GM12865 (cell line): ENCODE measurements at places on chromosomes 5 and 9.
A peak's percentile ranks its signal among the peaks of the same experiment; 100 is the strongest.

DNA sequence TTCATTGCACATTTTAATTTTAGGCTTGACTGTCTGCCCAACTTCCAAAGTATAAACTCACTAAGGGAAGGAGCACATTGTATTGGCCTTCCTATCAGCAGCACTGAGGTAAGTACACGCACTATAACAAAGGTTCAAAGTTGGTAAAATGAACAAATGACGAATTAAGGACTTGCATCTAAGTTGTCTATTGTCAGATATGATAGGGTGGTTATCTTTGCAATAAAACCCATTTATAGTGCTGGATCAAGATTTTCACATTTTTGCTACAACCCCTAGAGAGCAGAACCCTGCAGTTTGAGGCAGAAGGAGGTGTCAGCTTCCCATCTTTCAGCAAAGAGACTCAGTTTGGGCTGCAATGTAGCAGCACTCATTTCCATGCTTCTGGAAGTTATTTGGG is 5.1 kb downstream of the HOMER1 start:
- DNase-seq = no peak

DNA sequence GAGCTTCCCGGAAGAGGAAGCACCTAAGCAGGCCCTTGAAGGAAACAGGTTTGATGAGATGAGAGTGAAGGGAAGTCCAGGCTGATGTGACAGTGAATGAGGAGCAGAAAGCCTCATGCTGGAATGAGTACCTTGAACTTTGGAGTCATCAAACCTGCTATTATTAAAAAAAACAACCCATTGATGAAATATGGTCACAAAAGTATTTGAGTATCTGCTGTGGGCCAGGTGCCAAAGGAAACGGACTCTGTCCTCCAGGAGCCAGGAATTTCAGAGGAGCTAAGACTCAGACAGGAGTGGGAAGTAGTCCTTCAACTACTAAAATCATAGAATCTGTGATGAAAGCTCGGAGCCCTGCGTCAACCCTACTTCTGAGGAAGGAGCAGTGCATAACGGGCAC is 11.9 kb downstream of the HAND1 start:
- DNase-seq = no peak

- no peak for DNase-seq
Measured at GRCh38 chr9:131407717-131408195, 13.9 kb downstream of the PRRC2B start.

GRCh38 chr9:87733273-87734052 is 7.5 kb downstream of the CTSL start:
- DNase-seq = no peak

DNA sequence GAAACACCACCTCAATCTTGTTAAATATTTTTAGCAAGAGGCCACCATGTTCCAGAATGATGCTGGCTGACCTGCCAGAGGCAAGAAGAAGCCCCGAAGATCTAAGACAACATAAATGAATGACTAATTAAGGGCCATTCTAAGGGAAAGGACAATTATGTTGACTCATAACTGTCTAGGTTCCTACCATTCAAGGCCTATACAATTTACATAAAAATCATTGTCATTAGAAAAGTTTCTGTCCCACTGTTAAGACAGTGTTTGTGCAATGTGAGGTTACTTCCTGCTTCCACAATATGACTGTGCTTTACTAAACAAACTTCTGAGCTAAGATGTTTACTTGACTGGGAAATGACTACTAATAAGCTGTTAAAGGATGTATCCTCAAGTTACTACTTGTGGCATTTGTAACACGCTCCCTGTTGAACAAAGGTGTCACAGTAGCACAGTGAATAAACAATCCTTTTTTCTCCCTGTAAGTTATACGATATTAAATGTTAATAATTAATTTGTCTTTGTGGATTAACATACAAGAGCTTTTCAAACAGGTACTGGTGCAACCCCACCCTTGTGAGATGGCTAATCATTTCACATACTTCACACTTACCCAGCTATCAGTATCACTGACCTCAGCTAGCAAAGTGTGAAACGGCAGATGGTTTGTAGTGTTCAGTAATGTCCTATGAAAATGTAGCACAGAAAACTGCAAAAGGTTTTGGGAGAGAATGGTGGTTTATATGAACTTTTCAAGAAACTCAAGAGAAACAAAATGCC is 195.8 kb downstream of the EFNA5 start:
- DNase-seq = peak; percentile 55

- no peak for DNase-seq
Measured at GRCh38 chr9:6441269-6441668, 28.3 kb downstream of the UHRF2 start.

GRCh38 chr9:69919461-69920061 is 98.9 kb downstream of the CFAP95 start:
- peak; percentile 55 for DNase-seq

- DNase-seq = no peak
Measured at GRCh38 chr5:17182494-17182893, 34.9 kb upstream of the BASP1 start.

DNA sequence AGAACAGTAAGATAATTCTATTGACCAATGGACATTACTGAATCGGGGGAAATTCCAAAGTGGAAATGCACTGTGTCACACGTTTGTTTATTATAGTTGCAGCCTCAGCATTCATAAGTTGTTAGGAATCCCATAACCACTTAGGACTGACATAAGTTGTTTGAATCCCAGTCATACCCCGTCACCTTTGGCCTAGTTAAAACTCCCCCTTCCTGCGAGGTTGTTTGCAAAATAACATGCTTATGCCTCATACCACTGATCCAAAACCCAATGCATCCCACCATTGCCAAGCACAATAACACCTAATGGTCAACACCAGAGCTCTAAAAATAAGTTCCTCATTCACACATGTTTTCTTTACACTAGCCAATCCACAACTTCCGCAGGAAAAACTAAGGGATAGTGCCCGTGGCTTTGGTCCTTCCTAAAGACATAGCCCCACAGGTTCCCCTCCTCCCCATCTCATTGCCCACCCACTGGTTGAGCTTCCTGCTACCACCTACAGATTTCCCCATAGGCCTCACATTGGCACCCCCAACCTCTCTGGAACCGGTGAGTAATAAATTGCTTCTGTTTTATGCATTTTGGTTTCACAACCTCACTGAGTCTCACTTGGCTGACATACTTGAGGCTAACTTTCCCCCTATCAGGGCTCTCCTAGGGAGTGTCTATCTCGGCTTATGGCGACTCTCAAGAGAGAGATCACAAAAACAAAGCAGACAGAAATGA is 42.3 kb upstream of the MUSK start:
- peak; percentile 74 for DNase-seq

DNA sequence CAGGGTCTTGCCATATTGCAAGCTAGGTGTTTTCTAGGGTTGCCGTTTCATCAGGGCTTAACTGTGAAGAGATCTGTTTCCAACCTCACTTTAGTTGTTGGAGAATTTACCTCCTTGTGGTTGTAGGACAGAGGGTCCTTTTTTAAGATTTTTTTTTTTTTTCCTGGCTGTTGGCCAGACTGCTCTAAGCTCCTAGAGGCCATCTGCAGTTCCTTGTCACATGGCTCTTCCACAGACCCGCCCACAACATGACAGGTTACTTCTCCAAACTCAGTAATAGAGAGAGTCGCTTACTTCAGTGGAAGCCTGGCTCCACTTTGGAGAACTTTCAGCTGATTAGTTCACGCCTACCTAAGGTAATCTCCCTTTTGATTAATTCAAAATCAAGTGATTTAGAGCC is 543.7 kb downstream of the DMRTA1 start:
- no peak for DNase-seq

DNA sequence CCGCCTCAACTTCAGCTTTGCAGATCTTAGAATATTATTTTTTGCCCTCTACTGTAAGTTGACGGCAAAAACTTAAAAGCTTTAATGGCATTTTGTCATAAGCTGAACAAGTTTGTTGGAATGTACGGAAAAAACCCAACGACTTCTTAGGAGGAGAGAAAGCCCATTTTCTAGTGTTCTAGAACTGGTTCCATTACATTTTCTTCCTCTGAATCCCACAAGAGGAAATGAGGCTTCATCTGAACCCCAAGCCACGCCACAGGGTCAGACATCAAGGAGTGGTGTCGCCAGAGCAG is 113.7 kb downstream of the LHFPL2 start:
- DNase-seq = no peak
